ENCODE measurements at places on chromosomes 11 and 22.
A peak's percentile ranks its signal among the peaks of the same experiment; 100 is the strongest.

GRCh38 chr11:12731841-12732336, 57.7 kb downstream of the TEAD1 start:
- H3K4me1 ChIP-seq: no peaks in the 10 kb centered on the region
- no peaks in the 10 kb centered on the region for H3K36me3 ChIP-seq
- H3K27me3 ChIP-seq: no peaks in the 10 kb centered on the region
- H3K27ac ChIP-seq: no peak overlapping the region
- no peak for DNase-seq

DNA sequence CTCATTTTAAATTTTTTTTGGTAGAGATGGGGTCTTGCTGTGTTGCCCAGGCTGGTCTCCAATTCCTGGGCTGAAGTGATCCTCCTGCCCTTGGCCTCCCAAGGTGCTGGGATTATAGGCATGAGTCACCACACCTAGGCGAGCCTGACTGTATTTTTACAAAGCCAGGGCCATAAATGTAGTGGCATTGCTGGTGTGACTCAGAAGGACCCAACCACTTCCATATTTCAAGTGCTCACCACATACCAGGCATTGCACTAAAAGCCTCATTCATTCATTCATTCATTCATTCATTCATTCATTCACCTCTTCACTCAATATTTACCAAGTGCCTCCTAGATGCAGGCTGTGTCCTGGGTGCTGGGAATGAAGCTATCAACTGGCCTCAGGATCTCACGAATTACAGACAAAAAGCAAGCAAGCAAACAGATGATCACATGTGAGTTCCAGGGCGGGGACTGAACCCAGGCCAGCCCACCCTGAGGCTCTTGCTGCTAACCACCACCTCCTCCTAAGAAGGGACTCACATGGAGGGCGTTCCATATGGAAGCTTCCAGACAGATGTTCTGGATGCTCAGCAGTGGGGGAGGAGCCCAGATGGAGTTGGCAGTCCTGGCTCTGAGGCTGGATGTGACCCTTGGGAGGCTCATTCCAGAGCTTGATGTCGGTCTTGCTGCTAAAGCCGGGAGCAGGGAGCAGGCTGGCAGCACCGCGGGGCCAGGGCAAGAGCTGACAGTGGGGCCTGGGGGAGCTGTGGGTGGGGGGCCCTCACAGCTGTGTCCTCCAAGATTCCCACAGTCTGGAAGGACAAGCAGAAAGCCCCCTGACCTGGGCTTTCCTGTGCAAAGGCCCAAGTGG, 158.8 kb downstream of the CTTN start:
- H3K4me3 ChIP-seq: no peak overlapping the region
- H3K27ac ChIP-seq: no peak overlapping the region
- no peaks in the 10 kb centered on the region for H3K36me3 ChIP-seq
- H3K27me3 ChIP-seq: no peaks in the 10 kb centered on the region

DNA sequence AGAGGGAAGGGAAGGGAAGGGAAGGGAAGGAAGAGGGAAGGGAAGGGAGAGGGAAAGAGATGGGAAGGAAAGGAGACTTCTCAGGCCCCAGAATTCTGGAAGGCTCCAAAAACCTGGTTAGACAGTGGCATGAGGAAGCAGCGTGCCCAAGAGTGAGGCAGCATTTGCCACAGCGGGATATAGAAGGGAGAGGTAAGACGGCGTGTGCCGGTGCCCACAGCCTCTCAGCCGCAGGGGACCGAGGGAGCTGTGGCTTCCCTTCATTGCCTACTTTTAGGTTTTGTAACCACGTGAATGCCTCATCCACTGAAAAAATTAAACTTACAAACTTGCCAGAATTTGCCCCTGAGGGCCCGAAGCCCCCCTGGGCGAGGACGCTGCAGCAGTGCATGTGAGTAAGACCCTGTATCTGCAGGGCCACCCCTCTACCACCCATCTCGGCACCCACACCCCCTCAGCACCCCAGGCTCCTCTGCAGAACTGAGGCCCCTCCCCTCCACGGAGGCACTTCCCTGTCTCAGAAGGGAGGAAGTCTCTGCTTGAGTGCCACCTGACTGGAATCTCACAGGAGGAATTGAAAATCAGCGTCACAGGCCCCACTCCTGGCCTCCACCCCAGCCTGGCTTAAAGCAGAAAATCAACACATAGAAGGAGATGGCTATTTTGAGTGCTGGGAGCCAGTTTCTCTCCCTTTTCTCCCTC, 58.1 kb downstream of the LINC01488 start:
- peak; percentile 13 for DNase-seq
- no peak overlapping the region for H3K4me3 ChIP-seq
- no peaks in the 10 kb centered on the region for H3K27me3 ChIP-seq
- H3K27ac ChIP-seq: peak overlapping the region; percentile 8
- no peaks in the 10 kb centered on the region for H3K4me1 ChIP-seq
- no peaks in the 10 kb centered on the region for H3K36me3 ChIP-seq

DNA sequence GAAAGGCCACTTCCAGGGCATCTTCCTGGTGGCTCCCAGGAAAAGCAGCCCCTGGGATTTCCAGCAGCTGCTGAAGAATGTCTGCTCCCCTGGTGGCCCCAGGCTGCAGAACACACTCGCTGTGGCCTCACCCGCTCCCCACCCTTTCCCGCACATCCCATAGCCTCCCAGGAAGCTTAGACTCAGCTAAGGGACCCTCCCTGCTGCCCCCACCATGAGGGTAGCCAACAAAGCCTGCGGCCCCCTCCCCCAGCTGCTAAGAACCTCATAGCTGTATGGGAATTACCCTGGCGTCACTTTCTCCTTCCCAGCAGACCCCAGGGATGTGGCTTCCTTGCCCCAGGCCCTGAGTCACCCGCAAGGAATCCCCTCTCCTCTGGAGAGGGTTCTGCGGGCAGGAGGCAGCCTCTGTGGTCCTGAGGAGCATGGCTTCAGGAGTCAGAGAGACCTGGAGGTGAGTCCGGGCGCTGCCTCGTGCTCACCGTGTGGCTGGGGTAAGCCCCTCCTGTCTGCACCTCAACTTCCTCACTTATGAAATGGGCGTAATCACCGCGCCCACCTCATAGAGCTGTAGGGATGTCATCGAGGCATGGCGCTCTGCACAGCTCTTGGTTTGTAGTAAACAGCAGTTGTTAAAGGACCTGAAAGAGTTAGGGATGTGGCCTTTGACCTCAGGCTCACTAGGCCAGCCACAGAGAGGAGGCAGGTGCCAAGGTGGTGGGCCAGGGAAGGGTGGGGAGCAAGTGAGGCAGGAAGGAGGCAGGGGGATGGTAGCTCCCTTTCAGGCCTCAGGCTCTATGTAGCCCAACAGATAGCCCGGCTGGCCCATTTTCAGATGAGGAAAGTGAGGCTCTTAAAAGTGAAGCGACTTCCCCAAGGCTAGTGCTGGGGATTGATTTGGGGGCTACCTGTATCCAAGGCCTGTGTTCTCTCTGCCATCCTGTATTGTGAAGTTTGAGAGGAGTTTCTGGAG, 71.2 kb downstream of the LRRC32 start:
- H3K36me3 ChIP-seq: no peaks in the 10 kb centered on the region
- no peak overlapping the region for H3K27ac ChIP-seq
- H3K4me3 ChIP-seq: no peak overlapping the region
- H3K4me1 ChIP-seq: peaks cover 3% of the 10 kb centered on the region
- no peaks in the 10 kb centered on the region for H3K27me3 ChIP-seq

Data from small intestine (tissue), 16 donors.